ENCODE measurements at places on chromosomes 16 and 17.

GRCh38 chr16:68786685-68787418, 49.8 kb downstream of the CDH1 start:
- DNase-seq, result no peak

DNA sequence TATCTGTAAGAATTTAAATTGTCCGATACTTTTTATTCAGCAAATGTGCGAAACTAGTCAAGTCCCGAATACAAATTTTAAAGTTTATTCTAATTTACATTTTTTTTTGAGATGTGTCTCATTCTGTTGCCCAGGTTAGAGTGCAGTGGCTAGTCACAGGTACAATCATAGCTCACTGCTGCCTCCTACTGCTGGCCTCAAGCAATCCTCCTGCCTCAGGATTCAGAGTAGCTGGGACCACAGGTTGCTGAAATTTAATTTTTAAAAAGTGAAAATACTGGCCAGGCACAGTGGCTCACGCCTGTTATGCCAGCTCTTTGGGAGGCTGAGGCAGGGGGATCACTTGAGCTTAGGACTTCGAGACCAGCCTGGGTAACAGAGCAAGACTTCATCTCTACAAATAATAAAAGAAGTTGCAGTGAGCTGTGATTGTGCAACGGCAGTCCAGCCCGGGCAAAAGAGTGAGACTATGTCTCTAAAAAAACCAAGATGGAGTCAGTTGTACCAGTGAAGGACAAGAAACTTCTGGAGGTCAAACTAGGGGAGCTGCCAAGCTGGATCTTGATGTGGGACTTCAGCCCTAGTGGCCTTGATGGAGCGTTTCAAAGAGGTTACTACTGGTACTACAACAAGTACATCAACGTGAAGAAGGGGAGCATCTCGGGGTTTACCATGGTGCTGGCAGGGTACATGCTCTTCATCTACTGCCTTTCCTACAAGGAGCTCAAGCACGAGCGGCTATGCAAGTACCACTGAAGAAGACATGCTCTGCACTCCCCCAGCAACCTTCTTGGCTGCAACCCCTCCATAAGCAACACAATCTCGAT, 5.6 kb downstream of the POLG2 start:
- no peak for DNase-seq

DNA sequence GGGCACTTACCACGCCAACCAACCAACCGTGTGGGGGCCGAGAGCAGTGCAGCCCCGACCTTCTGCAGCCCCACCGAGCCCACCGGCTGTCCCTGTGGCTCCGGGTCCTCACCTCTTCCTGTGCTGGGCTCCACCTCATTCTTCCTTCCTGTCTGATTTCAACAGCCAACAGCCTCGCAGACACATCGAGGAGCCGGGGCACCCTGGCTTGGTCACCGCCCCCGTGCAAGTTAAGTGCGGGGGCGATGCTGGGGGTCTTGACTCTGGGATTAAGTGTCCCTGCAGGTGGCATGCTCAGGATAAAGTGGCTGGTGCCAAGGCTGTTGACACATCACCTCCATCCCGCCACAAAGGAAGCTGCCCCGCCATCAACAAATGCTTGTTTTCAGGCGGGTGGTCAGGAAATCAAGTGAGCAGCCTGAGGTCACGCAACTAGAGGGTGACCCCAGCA, at the start of gene NLRC3:
TSS of gene NLRC3 (minus strand) at position 102 of the 451 bp plus-strand sequence. CDS start 12,367 bp downstream, outside the sequence.
- no peak for DNase-seq

DNA sequence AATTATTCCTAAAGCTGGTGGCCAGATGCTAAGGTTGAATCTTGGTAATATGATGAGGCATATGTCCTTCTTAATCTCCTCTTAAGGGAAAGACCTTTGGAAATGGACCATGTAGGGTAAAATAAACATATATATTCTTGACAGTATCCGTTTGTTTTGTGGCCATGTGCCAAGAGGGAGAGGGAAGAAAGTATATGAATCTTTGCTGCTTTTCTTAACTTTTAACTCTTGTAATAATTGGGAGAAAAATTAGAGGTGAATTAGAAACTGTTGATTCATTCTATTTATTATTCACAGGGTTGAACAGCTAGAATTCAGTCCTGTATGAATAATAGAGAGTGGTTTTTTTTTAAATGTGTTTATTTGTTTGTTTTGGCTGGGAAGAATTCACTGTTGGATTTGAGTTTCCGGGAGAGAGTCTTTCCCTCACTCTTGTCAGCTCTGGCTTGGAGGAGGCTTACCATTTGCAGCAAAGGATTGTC, 31.6 kb downstream of the AATF start:
- no peak for DNase-seq

GRCh38 chr17:10116267-10116666, 82.1 kb downstream of the GAS7 start:
- DNase-seq, result no peak

DNA sequence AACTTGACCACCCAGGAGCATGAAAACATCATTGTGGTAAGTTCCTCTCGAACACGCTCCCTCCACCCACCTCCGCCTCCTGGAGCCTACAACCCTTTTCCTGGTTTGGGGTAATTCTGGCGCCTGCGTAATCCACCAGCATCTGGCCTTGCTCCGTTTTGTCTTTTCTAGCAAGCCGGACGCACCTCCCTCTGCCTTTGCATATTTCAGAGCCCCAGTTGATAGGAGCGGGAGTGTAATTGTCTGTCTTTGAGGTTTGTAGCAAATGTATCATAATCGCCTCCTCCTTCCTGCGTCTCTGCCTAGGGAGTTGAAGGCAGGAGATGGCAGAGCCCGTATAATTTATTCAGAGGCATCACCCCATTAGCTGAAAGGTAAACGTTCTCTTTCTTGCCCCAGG, 121.3 kb upstream of the PLCG2 start:
- no peak for DNase-seq

- DNase-seq, result no peak
Observed at GRCh38 chr16:7321661-7322060, 11.0 kb upstream of the RBFOX1 start.

DNA sequence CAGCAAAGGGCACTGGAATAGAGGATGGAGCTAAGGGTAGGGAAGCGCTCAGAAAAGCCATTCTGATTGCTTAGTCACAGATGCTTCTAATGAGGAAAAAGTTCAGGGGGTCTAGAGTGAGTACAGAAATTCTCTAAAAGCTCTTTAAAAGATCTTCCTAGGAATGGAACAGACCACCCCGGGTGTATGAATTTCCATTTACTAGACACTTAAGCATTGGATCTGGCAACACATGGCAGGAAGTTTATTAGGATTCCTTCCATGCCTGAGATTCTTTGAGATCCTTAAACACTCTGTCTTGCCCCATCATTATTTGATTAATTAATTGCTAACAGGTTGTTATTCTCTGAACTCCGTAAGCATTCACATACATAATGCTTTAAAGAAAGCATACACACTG, 8.5 kb downstream of the KRTAP9-7 start:
- no peak for DNase-seq

DNA sequence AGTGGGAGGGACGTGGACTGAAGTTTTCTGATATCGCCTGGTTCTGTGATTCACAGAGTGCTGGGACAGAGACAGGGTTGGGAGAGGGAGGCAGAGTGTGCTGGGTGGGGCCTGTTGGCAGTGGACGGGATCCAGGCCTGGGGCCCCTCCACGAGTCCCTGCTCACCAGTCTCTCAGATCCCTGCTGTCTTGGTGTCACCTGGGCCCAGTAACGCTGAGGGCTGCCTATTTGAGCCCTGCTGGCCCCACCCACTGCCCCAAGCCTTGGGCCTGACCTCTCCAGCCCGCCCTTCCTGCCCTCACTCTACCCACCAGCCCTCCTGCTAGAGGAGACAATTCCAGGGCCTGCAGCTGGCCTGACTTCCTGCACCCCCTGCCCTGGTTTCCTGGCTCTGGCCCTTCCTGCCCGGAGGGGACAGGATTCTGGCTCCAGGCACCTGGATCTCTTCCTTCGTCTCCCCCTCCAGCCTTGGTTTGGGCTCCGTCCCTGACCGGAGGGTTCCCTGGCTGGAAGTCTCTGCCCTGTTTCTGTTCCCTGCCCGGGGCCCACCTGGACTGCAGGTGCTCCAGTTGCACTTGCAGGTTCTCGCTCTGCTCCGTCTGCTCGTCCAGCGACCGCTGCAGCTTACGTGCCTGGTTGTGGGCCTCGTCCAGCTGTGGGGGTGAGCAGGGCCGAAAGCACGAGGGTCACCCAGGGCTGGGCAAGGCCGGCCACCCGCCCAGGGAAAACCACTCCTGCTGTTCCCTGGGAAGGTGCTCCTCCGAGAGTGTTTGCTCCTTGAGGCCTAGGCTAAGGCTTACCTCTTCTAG, 21.4 kb downstream of the CCDC102A start:
- DNase-seq, result no peak

DNA sequence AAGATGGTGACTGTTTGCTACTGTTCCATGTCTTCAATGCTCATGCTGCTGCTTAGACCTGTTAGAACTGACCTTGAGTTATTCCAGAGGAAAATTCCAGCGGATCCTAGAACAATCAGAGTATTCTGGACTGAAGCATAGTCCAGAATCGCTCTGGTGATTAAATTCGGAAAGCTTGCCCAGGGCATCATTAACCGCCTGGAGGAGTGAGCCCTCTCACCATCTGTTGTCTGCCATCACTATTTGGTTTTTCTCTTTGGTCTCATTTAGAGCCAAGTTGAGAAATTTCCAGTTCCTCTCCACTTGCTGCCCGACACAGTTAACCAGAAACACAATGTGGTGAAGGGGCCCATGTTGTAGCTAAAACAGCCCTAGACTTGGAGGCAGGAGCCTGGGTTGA, 104.1 kb downstream of the BMERB1 start:
- no peak for DNase-seq

DNA sequence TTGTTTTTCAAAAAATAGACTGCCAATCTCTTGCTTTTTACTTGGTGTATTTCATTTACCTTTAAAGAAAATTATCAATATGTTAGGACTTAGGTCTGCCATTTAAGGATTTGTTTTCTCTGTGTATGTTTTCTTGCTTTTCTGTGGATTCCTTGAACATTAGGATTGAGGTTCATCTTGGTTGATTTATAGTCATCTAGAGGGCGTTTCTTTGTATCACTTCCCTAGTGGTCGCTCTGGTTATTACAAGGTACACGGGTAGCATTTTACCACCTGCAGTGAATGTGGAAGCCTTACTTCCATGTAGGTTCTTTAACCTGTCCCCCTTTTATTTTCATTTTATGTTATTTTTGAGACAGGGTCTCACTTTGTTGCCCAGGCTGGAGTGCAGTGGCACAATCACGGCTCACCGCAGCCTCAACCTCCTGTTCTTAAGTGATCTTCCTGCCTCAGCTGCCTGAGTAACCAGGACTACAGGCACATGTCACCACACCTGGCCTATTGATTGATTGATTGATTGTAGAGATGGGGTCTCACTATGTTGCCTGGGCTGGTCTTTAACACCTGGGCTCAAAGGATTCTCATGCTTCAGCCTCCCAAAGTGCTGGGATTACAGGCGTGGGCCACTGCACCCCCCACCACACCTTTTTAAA, 35.2 kb upstream of the CBX4 start:
- DNase-seq, result no peak

GRCh38 chr16:89221604-89222003, 4.1 kb downstream of the ZNF778 start:
- DNase-seq, result no peak

GRCh38 chr16:843771-844170, 43.2 kb upstream of the GNG13 start:
- no peak for DNase-seq

DNA sequence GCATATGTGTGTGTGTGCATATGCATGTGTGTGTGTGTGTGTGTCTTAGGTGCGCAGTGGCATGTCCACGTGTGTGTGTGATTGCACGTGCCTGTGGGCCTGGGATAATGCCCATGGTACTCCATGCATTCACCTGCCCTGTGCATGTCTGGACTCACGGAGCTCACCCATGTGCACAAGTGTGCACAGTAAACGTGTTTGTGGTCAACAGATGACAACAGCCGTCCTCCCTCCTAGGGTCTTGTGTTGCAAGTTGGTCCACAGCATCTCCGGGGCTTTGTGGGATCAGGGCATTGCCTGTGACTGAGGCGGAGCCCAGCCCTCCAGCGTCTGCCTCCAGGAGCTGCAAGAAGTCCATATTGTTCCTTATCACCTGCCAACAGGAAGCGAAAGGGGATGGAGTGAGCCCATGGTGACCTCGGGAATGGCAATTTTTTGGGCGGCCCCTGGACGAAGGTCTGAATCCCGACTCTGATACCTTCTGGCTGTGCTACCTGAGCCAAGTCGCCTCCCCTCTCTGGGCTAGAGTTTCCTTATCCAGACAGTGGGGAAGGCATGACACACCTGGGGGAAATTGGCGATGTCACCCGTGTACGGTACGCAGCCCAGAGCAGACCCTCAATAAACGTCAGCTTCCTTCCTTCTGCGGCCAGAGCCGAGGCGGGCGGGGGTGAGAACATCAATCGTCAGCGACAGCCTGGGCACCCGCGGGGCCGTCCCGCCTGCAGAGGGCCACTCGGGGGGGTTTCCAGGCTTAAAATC, 47.6 kb downstream of the IL21R start:
- DNase-seq, result no peak

DNA sequence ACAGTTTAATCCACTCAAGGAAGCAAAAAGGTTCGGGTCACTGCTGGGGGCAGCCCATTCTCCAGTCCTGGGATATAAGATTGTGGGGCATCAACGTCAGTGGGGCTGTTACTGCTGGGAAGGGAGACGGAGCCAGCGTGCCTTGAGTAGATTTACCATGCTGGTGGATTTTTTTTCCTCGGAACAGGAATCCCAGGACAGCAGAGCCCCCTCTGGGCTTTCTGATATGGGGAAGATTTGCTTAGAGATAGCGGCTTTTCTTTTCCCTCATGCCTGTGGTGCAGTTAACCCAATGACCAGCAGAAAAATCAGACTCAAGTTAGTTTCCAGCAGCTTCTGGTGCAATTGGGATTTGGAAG, 35.4 kb downstream of the WSCD1 start:
- DNase-seq, result no peak

- DNase-seq, result no peak
Observed at GRCh38 chr17:19238167-19238505, 970 bp downstream of the EPN2 start.

DNA sequence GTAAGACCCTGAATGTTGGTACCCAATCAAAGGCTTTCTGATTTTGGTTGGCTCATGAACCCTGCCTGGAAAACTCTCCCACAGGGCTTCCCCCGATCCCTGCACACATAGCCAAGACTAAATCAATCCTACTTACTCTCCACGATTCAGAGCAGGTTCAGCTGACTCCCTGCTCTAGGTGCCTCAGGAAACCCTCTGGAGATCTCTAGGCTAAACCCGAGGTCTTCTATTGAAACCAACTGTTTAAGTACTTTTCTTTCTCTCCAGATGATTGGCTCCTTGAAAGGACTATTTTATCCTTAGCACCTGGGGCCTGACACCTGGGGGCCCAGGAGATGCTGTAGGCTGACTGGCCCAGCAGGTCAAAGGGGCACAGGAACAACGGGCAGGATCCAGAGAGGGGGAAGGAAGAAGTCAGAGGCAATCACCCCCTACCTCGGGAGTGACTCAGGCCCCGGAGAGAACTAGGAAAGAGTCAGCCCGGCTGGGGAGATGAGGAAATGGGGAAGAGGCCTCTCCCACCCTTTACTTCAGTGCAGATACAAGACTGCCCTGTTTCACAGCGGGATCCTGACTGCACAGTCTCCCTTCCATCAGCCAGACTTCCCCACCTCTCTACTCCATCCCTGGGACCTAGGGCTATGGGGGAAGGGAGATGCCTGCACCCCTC, 2.0 kb downstream of the TBC1D10B start:
- no peak for DNase-seq

GRCh38 chr17:72390675-72391508, 270.1 kb downstream of the SOX9 start:
- DNase-seq, result no peak

Data from cortex of kidney (tissue), 1 donor.